Stimulated activated CD8-positive, alpha-beta memory T cell treated with anti-CD3 and anti-CD28 coated beads, Interleukin-15, amount 100 ng/mL, for 4 hours (primary cell): ENCODE measurements at places on chromosomes 11 and 22.

DNA sequence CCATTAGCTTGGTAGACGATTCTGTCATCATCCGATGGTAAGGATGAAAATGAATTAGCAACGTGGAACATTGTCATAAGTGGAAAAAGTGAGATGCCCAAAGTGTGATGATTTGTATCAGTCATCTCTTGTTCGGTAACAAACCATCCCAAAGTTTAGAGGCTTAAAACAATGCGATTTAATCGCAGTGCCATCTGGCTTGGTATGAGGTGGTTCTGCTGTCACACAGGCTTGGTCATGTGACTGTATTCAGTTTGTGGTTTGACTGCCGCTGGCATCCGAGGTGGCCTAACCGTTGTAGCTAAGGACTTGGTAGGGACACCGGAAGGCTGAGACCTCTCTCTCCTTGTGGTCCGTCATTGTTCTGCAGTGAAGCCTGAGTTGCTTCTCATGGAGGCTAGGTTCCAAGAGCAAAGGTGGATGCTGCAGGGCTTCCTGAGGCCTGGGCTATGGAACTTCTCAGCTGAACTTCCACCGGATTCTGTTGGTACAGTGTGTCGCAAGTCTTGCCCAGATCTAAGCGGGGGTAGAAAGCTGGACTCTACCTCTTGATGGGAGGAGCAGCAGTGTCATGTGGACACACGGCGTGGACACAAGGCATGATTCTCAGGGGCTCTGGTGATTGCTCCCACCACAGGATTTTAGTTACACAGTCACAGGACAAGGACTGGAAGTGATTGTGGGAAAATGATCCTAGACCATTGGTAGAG lies 36.3 kb downstream of the BCR start:
- DNase-seq, result peak; percentile 31

DNA sequence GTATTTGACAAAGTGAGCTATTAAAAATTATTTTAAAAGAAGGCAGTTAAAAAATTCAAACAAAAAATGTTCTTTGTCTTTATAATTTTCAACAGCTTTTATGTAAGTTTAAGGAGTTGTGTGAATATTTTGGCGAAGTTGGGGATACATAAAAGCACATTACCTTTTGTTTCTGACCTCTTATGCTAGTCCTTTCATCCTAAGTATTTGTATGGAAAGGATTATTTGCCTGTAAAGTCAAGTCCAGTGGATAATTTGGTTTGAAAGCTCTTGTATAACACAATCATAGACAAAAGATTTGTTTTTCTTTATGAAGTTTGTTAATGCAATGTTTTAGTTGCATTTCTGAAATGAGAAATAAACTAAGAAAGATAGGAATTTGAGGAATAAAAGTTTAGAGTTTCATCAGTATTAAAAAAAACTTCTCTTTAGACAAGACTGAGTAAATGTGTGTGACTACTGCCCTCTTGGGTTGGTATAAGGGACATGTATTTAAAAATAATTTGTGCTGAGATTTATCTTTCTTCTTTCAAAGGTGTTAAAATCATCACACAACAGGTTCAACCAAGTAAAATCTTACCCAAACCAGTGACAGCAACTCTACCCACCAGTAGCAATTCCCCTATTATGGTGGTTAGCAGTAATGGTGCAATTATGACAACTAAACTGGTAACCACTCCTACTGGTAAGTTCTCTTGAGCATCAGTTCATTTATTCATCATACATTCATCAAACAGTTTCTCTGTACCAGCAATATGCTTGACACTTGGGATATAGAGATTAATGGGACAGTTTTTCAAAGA lies 68.2 kb downstream of the EMSY start:
- DNase-seq, result no peak

GRCh38 chr11:12800871-12801270 lies 126.7 kb downstream of the TEAD1 start:
- no peak for DNase-seq

DNA sequence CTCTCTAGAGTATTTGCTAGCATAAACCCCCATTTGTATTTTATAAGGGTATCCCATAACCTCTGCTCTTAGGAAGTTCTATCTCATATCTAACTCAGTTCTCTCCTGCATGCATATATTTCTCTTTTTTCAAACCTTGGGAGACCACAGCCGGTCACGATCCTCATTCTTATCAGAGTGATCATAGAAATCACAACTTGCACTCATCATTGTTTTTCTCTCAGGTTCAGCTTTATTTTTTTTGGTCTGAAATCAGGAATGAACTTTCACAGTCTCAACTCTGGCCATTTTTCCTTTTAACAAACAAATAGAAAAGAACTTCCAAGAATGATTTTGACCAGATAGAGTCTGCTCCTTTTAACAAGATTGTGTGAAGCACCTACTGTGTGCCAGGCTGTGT lies 98.6 kb upstream of the BLID start:
- DNase-seq, result no peak
